Heart left ventricle (tissue), 16 donors: ENCODE measurements at places on chromosomes 3 and 15.
A peak's percentile ranks its signal among the peaks of the same experiment; 100 is the strongest.

- H3K4me1 ChIP-seq: no peaks in the 10 kb centered on the region
- H3K36me3 ChIP-seq: no peaks in the 10 kb centered on the region
- H3K27ac ChIP-seq: no peak overlapping the region
- no peak for DNase-seq
Observed at GRCh38 chr15:92797168-92798052, 102.7 kb upstream of the CHD2 start.

DNA sequence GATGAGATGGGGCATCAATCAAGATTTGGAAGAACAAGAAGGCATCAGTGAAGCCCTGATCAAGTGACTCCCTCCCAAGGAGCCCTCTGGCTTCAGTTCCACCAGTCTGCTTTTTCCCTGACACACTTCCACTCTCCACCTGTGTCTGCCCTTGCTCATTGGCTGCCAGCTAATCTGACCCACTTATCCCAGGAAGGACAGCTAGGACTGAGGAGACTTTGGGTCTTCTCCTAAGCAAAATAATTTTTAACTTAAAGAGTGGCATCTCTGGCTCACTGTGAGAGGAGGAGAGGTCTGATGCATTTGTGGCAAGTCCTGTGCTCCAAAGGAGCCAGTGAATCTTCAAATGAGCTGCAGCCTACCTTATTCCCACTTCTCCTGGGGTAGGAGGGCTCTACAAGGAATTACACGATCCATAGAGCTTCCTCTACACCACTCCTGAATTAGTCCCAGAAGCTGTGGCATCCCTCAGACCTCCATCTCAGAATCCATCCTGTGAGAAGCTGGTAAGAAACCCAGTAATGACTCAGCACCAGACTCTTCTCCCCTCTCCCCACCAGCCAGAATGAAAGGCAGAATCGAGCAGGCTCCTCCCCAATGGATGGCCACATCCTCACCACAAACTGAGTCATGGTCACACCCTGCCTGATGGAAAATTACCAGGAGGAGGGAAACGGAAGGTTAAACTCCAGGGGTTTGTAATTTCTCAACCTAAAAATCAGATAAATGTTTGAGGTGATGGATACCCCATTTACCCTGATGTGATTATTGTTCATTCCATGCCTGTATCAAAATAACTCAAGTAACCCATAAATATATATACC is 6.3 kb upstream of the PKM start:
- peak overlapping the region; percentile 17 for H3K27ac ChIP-seq
- H3K27me3 ChIP-seq: no peaks in the 10 kb centered on the region
- H3K4me3 ChIP-seq: no peak overlapping the region
- DNase-seq: peak; percentile 44

DNA sequence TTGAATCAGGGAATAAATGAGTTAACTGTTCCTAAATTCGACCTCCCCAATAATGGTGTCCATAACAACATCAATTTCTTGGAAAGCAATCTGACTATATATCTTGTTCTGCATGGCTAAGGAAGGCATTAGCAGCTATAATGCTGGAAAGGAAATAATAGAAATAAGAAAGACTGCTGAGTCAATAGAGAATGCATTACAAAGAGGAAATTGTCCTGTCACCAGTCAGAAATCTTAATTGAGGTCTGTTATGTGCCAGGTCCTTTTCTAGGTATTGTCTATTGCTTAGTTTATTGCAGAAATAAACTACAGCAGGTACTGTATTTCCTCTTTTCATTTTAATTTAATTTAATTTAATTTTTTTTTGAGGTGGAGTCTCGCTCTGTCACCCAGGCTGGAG is 5.9 kb upstream of the PPP1R2 start:
- no peak overlapping the region for H3K4me3 ChIP-seq
- no peak for DNase-seq
- no peaks in the 10 kb centered on the region for H3K36me3 ChIP-seq
- H3K4me1 ChIP-seq: peaks cover 45% of the 10 kb centered on the region

DNA sequence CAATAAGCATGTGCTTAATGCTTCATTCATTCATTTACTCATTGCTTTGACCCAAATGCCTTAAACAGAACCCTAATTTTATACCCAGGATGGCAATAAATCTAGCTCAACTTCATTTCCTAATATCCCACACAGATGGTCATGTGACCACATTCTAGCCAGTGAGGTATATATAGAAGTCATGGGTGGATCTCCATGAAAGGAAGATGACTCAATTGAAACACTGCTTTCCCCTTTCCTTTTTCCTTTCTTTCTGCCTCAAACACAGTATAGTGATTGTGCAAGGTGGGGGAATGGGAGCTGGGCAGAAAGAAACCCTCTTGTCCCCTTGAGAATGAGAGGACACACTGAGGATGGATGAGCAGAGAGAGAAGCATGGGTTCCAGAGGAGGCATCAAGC is 183.5 kb upstream of the PRICKLE2 start:
- peaks cover 8% of the 10 kb centered on the region for H3K27me3 ChIP-seq
- H3K36me3 ChIP-seq: no peaks in the 10 kb centered on the region
- H3K4me3 ChIP-seq: no peak overlapping the region
- H3K27ac ChIP-seq: no peak overlapping the region

GRCh38 chr3:28118087-28118486 is 123.3 kb upstream of the CMC1 start:
- no peaks in the 10 kb centered on the region for H3K27me3 ChIP-seq
- H3K27ac ChIP-seq: no peak overlapping the region
- no peaks in the 10 kb centered on the region for H3K4me1 ChIP-seq
- no peaks in the 10 kb centered on the region for H3K36me3 ChIP-seq

GRCh38 chr15:40111888-40112287 is 3.2 kb upstream of the BMF start:
- H3K36me3 ChIP-seq: no peaks in the 10 kb centered on the region
- no peaks in the 10 kb centered on the region for H3K27me3 ChIP-seq
- H3K4me3 ChIP-seq: no peak overlapping the region
- no peak for DNase-seq

DNA sequence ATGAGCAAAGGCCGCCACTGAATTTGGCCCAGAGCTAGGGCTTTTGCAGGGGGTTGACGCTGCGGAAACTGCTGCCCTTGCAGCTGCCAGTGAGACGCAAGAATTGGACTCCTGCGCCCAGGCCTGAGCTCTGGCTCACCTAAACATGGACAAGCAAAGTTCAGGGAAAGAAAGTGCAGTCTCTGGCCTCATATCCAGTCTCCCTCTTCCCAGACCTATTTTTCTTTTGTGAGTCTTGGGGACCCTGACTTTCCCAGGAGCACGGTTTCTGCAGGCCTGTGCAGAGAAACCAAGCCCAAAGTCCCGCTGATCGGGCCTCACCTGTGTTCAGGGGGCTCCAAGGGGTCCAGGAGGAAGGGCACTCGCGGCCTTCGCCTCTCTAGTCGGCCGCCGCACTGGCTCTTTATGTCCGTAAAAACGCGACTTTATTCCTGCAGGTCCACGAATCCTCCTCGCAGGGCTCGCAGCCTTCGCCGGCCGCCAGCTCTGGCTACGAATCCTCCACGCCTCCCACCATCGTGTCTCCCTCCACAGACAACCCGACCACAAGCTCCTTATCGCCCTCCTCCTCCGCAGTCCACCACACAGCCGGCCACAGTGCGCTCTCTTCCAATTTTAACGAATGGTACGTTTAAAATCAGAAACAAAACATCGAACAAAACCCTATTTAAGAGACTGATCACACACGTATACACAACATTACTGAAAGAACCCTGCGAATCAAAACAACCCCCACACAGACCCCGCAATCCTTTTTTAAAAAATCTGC is 3.9 kb downstream of the ZIC1 start:
- no peak overlapping the region for H3K27ac ChIP-seq
- H3K36me3 ChIP-seq: no peaks in the 10 kb centered on the region
- H3K27me3 ChIP-seq: peaks cover 99% of the 10 kb centered on the region
- H3K4me1 ChIP-seq: no peaks in the 10 kb centered on the region
- no peak for DNase-seq

GRCh38 chr15:81548365-81549130 is 174.5 kb upstream of the TMC3 start:
- no peaks in the 10 kb centered on the region for H3K27me3 ChIP-seq
- H3K36me3 ChIP-seq: no peaks in the 10 kb centered on the region
- no peak overlapping the region for H3K4me3 ChIP-seq

DNA sequence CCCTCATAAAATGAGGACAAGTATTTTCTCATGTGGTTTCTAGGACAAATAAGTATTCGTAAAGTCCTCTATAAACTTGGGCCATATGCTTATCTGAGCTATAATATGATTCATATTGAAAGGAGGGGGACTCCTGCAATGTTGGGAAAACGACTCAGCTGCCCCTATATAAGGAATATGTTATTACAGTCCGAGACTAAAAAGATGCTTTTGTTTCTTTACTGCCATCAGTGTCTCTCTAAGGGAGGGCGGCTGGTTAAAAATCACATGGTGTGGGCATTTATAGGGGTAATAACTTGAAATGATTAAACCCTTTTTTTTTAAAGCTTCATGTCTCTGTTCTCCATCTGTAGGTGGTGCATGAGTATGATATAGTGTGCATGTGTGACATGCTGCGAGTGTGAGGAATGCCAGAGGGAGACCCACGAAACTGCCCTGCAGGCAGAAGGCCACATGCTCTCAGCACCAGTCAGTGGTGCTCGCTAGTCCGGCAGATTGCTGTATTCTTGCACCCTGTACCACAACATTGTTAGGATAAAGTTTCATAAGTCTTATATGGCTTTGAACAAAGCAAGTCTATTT is 256.0 kb upstream of the CTDSPL start:
- H3K4me1 ChIP-seq: peaks cover 11% of the 10 kb centered on the region
- peaks cover 13% of the 10 kb centered on the region for H3K36me3 ChIP-seq
- H3K27me3 ChIP-seq: no peaks in the 10 kb centered on the region
- H3K4me3 ChIP-seq: no peak overlapping the region

DNA sequence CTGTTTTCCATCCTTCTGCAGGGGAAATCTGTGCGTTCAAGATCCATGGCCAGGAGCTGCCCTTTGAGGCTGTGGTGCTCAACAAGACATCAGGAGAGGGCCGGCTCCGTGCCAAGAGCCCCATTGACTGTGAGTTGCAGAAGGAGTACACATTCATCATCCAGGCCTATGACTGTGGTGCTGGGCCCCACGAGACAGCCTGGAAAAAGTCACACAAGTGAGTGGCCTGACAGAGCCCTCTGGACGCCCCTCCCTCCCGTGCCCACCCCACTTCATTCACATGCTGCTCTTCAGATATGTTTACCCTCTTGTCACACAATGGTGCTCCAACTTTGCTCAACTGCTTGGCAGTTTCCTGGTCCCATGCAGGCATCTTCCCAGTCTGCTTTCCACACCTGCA is 274.3 kb upstream of the TRIM42 start:
- H3K4me3 ChIP-seq: no peak overlapping the region
- DNase-seq: no peak
- H3K27ac ChIP-seq: no peak overlapping the region
- H3K27me3 ChIP-seq: no peaks in the 10 kb centered on the region
- no peaks in the 10 kb centered on the region for H3K4me1 ChIP-seq
- H3K36me3 ChIP-seq: no peaks in the 10 kb centered on the region

DNA sequence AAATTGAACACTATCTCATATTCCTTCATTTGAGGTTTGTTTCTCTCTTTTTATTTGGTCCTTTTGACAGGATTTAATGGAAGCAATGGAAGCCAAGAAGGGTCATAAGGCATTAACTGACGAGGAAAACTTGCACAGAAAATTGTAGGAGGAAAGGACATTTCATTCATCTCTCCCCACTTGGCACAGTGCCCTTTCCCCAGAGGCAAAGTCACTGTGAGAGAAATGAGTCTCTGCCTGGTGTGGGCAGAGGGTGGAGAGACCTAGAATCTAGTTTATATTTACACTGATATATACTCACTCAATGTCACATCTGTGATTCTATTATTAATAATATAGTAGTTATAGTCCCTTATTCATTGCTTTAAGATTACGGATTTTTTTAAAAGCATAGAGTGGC is 324.6 kb upstream of the IL12A start:
- no peaks in the 10 kb centered on the region for H3K36me3 ChIP-seq
- DNase-seq: no peak
- H3K27me3 ChIP-seq: no peaks in the 10 kb centered on the region
- H3K27ac ChIP-seq: no peak overlapping the region

DNA sequence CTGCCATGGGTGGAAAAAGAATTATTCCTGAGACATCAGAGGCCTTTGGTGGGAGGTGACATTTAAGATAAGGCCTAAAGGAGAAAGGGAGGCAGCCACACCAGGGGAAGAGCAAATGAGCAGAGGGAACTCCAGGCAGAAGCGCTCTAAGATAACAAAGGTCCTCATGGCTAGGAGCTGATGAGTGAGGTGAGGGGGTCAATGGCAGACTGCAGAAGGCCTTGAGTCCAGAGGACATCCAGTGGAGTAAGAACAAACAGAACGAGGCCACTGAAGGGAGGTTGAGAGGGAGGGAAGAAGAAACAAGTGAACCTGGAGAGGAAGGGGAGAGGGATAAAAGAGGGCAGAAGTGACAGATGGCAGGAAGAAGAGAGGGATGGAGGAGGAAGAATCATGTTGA is 97.3 kb downstream of the CTNNB1 start:
- DNase-seq: no peak
- H3K36me3 ChIP-seq: no peaks in the 10 kb centered on the region
- no peak overlapping the region for H3K27ac ChIP-seq

GRCh38 chr3:187274977-187275338 is 16.6 kb downstream of the MASP1 start:
- H3K4me3 ChIP-seq: no peak overlapping the region
- DNase-seq: no peak
- no peaks in the 10 kb centered on the region for H3K36me3 ChIP-seq
- no peak overlapping the region for H3K27ac ChIP-seq
